NCI-H2227 treated with DMSO at 0.1 percent for 48 hours (cell line): ENCODE measurements at places on chromosomes 2 and 18.

DNA sequence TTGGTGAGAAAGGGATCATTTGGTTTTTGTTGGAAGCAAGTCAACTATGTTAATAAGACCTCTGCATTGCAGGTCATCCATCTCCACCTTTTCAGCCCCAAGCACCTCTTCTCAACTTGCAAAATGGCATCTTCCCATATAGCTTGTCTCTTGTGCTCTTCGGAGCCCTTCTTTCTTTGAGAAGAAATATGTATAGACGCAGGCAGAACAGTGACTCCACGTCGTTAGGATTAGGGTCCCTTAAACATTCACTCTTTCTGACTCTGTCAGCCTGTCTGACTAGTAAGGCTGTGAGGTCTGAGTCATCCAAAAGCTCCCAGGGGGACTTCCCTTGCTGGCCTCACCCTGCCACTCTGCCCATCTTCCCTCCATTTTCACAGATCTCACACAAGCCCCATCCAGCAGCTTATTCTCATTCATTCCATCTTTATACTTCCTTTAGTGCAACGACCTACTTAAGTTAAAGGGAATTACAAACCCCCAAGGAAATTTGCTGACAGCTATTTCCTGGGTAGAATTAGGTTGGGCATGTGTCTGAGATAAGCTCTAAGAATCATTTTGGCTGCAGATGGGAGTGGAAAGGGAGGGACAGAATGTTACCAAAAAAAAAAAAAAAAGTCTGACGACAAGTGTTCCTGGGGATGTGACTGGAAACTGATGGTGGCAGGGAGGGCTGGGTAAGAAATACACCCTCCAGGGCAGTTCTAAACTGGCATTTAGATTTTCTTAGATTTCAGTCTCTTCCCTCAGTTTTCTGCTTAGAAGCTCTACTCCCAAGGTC lies 37.7 kb upstream of the MEX3C start:
- DNase-seq, result no peak

DNA sequence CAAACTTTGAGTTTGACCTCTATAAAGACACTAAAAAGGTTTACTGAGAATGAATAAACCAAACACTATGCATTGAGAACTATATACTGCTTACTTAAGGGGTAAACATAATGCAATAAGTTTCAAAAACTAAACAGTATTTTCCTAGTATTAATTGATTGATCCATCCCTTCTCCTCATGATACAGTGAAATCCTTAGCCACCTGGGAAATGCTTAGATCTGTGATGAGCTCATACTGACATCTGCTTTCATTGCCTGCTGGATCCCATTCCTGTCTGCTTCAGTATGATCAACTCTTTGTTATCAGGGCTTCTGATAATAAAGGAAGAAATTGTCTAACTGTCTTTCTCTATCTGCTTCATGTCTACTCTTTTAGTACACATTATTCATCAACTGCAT lies 74.9 kb upstream of the UBE2E3 start:
- DNase-seq, result no peak

GRCh38 chr2:88114889-88115288 lies 13.0 kb downstream of the FABP1 start:
- DNase-seq, result no peak

DNA sequence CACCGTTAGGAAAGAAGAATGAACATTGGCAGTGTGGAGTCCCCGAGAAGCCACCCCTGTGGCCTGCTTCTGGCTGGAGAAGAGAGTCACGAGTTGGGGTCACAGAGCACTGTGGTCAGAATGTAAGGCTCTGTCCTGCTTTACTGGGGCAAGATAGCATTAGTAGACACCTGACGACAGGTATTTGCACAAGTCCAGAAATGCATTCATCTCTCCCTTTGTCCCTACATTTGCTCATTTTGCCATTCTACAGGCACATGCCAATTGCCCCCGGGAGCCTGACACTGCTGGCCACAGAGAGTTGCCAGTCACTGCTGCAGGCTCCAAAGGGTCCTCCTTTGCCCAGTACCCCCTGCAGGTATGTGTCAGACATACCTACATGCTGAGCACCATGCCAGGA lies 133.3 kb downstream of the SMAD2 start:
- DNase-seq, result no peak

GRCh38 chr2:63843791-63844190 lies 2.1 kb downstream of the UGP2 start:
- DNase-seq, result no peak

DNA sequence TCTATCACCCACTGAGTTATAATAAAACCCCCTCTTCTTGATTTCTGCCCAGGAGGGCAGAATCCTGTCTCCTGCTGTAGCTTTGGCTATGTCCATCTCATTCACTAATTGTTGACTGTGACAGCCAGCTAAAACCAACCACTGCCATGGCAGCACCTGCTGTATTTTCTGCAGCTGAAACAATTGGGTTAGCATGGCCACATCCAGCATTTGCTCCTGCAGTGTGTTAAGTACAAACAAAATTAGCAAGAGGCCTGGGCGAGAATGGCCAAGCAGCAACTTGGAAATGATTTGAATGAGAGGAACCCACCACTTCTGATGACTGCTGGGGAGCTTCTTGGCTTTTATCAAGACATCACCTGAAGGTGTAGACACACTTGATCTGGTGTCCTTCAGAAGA lies 89.4 kb upstream of the LRRTM1 start:
- no peak for DNase-seq

DNA sequence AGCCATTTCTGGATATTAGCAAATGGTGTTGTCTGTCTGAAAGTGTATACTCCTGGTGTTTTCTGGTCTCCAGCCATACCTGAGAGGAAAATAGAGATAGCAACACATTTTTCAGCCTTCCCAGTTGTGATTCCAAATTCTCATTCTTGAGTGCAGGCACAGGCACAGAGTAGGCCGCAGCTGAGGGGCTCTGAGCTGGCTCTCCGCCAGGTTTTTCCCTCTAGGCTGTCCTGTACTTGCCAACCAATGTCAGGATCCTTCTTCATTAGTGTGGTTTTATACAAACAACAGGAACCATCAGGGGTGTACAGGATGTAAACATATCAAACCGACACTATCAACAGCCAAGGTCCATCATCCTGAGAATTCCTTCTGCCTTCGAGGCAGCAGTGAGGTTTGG lies 1733.6 kb upstream of the CELF4 start:
- no peak for DNase-seq

- DNase-seq, result no peak
Observed at GRCh38 chr2:218003981-218004419, 1.2 kb upstream of the TNS1 start.

DNA sequence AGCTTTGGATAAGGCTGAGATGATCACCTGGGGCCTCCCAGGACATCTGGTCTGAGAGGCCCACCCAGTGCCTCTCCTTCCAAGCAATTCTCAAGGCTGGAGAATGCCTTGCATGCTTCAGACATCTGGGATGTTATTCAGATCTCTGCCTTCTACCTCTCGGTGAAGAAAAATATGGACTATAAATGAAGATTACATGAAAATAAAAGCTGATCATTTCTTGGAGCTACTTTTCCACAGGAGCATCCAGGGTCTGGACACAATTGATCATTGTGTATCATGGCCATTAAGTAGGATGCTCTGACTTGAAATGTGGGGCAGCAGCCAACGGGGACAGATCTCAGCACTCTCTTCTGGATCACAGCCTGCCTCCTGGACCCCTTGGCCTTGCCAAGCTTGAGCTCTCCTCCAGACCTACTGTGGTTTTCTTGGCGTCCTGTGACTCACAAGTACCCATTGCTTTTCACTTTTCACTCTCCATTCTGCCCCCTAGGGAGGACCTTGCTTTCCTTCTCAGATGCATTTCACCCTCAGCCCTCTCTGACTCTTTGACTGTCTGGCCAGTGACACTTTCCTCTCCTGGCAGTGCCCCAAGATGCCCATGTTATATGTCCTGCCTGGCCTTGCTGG lies 203.1 kb downstream of the INSIG2 start:
- no peak for DNase-seq

DNA sequence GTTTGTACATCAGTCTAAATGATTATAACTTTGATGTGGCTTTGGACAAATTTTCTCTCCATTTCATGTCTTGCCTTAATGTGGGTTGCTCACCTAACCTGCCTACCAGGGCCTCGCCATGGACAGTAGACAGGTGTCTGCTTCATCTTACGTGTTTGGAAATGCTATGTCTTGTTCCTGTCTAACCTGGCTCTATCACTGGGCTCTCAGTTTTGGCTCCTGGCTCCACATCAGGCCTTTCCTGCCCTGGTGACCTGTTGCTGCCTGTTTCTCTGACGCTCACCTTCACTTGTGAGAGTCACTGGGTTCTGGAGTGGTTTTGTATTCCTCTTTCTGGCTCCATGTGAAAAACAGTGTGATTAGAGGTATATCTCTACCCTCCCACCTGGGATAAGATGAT lies 65.9 kb downstream of the PHLPP1 start:
- DNase-seq, result no peak

- no peak for DNase-seq
Observed at GRCh38 chr2:30772021-30772705, 35.1 kb downstream of the CAPN13 start.

GRCh38 chr2:84958135-84959059 lies 12.6 kb upstream of the KCMF1 start:
- peak; percentile 20 for DNase-seq

GRCh38 chr2:122210898-122211856 lies 455.7 kb downstream of the TSN start:
- DNase-seq, result no peak

DNA sequence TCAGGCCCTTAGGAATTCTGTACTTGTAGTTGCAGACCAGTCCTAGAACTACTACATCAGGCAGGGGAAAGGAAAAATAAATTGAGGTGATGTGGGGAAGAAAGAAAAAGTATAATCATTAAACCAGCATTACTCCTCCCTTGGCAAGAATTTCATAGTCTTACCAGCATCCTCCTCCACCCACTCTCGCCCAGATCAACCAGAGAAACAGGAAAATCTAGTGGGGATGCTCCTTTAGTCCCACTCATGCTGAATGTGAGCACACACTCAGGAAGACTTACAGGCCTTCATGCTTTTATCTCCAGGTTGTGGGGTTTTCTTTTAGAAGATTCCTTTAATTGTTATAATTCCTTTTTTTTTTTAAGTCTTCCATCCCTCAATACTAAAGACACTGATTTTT lies 129.3 kb upstream of the CCDC150 start:
- no peak for DNase-seq

GRCh38 chr2:207045531-207045930 lies 106.2 kb downstream of the CPO start:
- no peak for DNase-seq

DNA sequence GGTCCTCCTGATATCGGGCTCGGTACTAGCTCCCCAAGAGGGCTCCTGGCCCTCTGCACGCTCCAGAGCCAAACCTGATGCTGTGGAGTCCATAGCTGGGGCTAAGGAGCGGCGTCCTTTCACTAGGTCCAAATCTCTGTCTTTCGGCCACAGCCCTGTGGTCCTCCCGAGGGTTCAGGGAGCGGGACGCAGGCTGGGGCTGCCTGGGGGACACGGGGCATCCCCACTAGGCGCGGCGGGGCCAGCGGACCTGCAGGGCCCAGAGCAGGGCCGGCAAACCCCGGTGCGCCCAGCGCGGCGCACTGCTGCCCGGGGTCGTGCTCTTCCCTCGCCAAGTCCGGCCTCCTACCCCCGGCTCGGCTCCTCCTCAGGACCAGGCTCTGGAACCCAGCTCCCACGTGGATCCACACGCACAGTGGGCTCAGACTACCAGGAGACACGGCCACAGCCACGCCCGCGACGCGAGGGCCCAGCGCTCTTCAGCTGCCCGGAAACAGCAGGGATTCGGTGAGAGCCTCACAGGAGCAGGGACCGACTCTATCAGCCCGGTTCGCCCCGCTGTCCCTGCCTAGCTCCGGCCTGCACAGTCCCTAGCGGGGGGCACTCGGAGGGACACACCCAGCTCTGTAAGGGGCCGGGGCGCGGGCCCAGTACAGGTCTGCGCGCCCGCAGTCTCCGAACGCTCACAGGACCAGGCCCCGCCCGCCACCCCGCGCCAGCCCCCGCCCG lies 593 bp downstream of the ZNF514 start:
- DNase-seq, result peak; percentile 3

DNA sequence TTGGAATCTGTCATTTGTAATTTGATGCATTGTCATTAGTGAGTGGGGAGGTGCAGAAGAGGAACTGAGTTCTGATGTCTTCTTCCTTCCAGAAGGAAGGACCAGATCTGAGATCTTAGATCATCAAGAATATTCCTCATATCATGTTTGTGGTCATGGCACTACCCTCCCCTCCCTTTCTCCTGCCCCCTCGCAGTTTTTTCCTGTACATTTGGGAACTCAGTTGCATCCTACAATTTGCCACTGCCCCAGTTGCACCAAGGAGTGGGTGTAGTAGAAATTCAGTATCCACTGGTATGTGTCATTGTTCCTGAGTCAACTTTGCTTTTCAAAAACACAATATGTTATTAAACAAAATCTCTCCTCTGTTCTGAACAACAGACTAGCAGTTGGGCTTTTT lies 26.6 kb upstream of the ACVR1 start:
- DNase-seq, result no peak

GRCh38 chr2:209840434-209840833 lies 68.8 kb downstream of the UNC80 start:
- DNase-seq, result no peak

DNA sequence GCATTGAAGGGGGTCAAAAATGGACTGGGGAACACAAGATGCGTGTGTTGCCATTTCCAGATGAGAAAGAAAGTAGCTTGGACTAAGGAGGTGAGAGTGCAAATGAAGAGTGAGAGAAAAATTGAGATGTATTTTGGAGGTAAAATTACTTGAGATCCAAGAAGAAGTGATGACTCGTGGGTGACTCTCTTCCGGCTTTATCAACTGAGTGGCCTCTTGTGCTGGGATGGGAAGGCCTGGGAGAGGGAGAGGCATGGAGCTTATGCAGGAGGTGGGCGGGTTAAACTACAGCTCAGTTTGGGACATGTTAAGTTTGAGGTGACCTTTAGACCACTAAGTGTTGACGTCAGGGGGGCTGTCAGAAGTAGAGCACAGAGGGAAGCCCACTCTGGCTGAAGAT lies 34.9 kb downstream of the SULT1C2 start:
- no peak for DNase-seq

DNA sequence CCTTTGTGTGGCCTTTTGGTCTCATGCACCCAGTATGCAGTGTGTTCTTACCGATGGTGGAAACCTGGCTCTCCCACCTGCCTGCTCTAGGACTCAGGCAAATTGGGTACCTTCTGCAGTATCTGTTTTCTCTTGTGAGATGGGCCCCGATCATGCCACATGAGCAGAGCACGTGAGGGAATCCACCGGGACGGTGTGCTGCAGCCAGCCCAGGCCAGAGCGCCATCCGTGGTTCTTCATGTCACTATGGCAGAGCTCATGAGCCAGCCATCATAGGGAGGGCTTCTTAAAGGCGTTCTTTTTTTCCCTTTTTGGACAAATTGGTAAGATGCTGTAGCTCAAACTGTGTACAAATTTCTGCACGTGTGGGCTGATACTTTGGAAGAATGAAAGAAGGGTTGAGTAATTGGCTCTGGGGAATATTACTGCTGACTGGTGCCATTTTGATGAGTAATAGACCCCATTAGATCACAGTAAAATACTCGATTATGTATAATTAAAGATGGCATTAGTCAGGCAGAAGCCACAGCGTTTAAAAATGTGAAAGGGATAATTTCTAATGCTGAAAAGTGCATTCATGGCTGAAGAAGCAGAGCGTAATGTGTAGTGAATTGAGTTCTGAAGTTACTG lies 19.2 kb downstream of the SH3RF3 start:
- DNase-seq, result no peak
